AG04449 (cell line): ENCODE measurements at places on chromosomes 2 and 18.

DNA sequence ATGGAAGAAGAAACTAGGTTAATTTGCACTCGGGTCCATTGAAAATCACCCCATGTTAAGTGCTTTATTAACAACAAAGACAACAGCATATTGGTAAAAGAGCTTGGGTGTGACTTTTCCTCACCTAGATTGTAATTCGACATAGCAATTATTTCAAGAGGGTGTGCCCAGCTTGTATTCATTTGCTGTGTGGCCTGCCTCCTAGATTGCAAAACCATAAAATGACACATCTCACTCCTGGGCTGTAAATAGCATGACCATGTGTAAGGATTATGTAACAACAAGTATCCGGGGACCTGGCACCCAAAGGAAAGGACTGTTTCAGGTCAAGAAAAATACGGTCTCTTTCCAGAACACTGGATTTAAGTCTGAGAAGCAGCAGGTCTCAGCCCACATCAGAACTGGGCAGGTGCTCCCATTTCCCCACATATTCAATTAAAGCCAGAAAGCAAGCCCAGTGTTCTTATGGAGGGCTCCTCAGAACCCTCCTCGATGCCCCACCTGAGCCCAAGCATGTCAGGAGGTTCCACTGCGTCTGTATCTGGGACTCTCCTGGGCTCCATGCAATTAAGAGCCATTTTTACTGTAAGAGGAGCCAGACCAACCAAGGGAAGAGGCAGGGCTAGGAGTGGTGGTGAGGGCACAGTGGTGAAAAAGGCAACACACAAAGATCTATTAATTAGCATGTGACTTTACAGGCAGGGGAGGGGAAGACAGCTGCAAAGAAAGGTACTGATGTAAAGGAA lies 39.2 kb downstream of the MREG start:
- DNase-seq, result no peak

DNA sequence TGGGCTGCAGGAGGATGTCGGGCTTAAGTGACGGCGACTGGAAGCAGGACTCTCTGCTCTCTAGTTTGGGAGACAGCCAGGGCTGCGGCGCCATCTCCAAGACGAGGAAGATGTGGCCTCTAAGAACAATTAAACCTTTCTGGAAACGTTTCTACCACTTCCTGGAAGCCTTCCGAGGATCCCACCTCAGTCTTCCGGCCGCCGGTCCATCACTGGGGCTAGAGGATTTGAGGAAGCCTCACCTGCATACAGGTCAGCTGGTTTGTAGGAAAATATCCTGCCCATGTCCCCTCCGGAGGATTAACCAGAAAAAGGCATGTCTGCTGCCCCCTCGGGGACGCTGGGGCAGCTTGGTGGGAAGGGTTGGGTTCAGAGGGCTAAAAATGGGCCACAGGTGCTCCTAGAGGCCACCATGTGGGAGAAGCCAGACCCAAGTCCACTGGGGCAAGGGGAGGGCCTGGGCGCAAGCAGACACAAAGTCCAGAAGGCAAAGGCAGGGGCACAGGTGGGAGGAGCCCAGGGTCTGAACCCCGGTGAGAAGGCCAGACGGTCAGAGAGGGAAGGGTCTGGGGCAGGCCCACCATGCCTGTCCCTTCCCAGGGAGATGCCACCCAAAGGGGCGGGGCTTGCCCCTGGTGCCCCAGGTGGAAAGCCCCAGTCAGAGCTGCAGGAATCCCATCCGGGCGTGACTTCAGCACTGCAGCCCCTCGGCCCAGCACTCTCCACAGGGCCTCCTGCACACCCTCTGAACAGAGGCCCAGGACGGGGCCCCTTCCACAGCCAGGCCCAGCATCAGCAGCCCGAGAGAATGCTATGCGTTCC lies 82.2 kb upstream of the ID2 start:
- DNase-seq, result no peak

DNA sequence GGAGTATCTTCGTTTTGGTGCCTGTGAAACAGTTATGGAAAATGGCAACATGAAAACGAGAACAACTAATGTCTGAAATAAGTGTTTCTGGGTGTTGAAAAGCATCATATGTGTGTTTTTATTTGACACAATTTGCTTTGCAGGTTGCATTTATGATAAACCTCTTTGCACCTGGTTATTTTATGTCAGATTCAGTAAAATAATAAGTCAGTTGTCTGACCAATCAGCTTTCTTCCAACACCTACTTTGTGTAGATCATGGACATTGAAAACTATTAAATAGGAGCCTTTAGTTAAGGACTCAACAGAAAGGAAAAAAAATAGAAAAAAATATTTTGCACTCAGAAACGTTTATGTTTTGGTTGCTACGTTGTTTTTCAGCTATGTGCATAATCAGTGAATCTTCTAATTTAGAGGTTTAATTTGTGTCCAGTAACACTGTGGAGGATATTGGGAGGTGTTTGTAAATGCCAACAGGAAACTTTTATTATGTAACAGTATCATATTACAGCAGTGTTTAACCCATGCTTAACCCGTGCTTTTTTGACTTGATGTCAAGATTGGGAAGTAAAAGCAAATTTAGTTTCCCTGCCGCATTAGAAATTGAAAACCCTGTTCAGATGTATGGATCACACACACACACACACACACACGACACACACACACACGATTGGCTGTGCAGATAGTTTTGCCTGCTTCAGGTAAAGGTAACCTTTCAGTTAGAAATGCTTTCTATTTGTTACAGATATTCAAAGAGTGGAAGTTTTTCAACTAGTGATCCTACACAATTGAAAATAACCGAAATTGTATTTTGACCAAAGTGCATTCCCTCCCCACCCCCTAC lies 2.6 kb downstream of the PKP4 start:
- no peak for DNase-seq

DNA sequence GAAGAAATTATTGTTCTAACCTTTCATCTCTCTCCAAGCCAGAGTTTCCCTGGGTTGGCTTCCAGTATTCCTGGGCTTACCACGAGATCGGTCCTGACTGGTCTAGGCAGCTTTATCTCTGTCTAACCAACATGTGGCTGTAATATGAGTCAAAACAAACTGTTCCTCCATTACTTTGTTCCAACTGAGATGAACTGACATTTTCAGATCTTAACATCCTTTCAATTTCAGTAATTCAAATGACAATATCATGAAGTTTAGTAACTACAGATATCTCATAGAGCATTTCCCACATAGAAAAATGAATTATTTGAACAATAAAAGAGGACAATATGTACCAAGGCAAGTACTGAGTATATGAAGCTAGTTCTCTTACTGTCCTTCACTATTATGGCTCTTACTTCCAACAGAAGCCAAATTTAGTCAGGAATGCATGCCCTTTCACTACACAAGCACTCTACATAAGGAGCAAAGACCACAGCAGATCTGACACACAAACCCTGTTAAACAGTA lies 15.5 kb downstream of the SLC25A12 start:
- peak; percentile 24 for DNase-seq

GRCh38 chr2:54958717-54959371 lies 91.4 kb downstream of the RTN4 start:
- no peak for DNase-seq

DNA sequence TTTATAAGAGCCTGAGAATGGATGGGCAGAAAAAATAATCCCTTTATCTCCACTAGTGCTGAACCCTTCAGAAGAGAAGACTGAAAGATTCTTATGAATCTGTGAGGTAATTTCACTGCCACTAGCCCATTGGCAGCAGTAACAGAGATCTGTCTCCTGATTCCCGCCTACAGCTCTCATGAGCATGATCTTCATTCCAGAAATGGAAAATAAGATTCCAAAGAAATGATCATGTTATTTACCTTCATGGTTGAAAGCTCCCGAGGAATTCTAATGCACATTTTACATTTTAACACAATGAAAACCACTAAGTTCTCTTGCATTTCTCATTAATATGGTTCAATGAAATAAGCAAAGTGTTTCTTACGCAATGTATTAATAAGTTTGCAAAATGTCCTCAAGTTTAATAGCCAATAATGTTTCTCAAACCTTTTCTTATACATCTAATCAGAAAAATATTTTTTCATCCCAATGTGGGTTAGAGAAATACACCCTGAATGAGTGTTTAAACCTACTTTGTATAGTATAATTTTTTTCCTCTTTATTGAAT lies 905.6 kb downstream of the TMEM182 start:
- DNase-seq, result no peak

DNA sequence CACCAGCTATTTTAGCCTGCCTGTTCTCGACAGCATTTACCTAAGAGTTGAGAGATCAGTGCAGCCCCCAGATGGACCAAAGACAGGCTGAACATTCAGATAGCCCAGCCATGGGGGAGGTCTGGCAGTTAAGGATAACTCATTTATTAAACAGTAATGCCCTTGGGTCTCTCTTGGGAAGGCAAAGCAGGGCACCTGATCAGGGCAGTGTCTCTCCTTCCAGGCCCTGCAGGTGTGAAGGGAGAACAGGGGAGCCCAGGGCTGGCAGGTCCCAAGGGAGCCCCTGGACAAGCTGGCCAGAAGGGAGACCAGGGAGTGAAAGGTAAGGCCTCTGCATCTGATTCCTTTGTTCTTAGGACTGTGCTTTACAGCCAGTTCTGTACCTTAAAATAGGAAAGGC lies 49.6 kb downstream of the MARCO start:
- no peak for DNase-seq

DNA sequence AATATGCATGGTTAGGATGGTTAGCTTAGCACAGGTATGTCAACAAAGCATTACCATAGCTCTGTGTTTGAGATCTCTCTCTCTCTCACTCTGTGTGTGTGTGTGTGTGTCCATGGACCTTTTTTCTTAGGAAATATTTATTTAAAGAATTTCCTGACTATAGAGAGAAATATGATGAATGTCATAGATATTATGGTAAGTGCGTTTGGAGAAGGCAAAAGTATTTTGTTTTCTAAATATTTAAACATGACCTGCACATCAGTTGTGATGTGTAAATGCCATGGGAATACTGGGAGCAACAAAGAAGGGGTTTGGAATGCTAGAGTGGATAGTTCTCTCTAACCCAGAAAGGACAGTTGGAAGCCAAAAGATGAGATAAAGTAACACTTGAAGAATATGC lies 3.9 kb upstream of the TMEM178A start:
- DNase-seq, result no peak

DNA sequence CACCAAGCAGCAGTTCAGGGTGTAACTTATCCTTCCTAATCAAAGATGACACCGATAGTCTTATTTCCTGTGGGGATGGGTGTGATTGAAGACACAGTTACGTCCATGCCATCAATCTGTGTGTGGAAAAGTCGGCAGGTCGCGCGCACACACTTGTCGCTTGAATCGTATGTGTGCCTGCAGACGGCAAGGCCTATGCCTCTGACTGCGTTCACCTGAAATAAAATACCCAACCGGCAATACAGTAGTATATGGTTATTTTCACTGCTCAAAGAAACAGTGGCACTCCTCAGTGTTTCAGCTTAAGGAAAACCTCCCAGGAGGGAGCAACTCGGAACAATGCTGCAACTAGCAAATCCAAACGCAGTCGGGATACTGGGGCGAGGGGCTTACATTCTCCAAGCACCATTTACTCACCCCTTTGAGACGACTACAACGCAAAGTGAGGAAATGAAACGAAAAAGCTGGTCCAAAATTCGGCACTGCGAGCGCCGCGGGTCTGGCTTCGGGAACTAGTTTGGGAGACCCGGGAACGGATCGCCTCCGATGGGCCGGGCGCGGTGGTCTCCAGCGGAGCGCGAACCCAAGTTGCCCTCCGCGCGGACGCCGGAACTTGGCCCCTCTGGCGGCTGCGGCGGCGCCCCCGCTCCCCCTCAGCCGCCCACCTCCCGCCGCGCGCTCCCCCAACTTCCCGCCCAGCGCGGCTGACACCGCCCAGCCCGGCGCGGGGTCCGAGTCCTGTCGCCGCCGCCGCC lies 675 bp downstream of the PRKD3 start:
- no peak for DNase-seq

DNA sequence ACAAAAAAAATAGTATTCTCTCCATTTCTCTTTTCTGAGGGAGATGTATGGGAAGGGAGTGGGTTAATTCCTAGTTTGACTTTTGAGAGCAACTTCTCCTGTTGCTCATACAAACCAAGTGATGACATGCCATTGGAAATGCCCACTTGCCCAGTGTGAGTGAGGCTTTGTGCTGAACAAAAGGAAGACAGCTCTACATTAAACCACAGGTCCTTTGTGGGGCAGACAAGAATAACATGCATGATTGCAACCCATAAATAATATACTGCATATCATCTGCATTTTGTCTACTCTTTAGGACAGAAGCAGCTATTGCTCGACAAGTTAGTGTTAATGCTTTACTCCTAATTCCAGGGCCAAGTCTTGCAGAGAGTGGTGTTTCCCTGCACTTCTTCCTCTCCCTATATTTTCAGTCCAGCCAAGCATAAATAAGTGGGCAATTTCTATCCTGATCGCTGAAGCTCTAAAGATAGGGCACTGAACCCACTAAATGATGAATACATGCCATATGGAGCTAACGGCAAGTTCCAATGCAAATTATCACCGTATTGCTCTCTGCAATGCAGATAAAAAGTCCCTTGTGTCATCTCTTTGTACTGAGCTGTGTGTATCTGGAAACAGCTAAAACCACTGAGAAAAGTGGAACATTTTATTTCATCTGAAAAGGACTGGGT lies 19.4 kb upstream of the EHBP1 start:
- DNase-seq, result no peak

GRCh38 chr2:11967946-11968465 lies 221.6 kb downstream of the LPIN1 start:
- peak; percentile 16 for DNase-seq

GRCh38 chr2:111944531-111945210 lies 46.3 kb downstream of the MERTK start:
- no peak for DNase-seq

- DNase-seq, result peak; percentile 5
Measured at GRCh38 chr2:29923110-29923721, 1.8 kb upstream of the ALK start.

DNA sequence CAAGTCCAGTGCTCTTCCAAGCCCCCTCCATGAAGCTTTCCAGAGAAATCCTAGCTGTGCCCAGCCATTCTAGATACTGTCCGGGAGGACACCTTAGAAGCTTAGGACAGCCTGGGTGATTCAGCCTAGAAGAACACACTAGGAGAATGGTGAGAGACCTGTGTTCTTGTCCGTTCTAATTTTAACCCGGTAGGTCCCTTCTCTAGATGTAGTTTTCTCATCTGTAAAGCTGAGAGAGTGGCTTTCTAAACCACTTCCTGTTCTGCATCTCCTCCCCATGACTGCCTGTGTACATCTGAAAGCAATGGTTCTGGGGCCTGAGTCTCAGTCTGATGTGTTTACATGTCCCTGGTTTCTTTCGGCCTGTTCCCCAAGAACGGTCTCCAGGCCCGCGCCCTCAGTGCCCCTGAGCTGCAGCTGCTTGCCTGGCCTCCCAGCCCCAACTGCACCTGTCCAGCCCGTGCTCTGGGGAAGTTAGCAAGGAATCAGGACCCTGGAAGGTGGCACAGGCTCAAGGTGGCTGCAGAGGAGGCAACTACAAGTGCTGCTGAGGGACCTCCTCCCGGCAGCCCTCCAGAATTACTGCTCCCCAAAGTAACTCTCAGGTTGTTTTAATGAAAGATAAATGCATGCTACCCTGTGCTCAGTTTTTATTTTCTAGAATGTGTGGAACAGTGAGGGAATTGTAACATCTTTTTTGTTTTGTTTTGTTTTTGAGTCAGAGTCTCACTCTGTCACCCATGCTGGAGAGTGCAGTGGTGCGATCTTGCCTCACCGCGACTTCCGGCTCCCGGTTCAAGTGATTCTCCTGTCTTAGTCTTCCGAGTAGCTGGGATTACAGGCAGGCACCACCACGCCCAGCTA lies 105.9 kb downstream of the LBH start:
- no peak for DNase-seq
